ENCODE measurements at places on chromosomes 11 and 22. TPM values are rescaled to one million over a fixed set of nuclear protein-coding genes. Genes with fewer than 3 reads are reported as not detected.

DNA sequence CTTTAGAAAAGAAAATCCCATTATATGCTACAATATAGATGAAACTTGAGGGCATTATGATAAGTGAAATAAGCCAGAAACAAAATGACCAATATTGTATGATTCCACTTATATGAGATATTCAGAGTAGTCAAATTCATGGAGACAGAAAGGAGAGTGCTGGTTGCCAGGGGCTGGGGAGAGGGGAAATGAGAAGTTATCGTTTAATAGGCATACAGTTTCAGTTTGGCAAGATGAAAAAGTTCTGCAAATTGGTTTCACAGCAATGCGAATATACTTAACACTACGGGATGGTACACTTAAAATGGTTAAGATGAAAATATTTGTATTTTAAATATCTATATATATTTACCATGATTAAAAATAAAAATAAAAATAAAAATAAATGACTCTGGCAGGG lies 31.1 kb upstream of the RDX start:
- no peak overlapping the region for H3K4me3 ChIP-seq
- no peak overlapping the region for H3K27ac ChIP-seq
- H3K4me1 ChIP-seq: no peaks in the 10 kb centered on the region
- no peaks in the 10 kb centered on the region for H3K27me3 ChIP-seq

The PANX3 gene
- total RNA-seq: not detected

DNA sequence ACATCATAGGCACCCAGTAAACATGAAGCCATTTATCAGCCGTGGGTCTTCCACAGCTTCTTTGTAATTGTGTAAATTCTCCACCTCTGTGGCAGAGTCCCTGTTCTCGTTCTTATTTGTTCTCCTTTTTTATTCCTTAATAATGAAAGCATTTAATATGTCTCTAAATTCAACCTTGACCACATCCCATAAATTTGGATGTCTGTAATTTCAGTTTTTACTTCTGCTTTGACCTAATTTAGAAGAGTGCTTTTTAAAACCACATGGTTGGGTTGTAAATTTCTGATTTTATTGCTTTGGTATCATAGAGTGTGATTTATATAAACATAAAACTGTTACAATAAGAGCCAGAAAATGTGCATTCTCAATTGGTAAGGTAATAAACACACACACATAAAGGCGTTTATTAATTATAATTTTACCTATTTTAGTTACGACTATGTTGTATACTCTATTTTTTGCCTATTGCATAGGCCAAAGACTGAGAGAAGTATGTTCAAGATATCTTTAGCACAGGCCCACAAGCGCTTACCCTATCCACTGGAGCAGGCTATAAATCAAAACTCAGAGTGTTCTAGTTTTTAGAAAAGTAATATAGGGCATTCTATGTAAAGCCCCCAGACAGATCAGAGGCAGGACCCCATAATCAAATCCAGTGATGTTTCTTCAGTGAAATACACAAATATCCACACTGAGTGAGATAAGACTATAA lies 58.0 kb upstream of the CCND1 start:
- H3K27ac ChIP-seq: no peak overlapping the region
- no peaks in the 10 kb centered on the region for H3K36me3 ChIP-seq
- H3K4me1 ChIP-seq: no peaks in the 10 kb centered on the region
- no peaks in the 10 kb centered on the region for H3K27me3 ChIP-seq
- no peak overlapping the region for H3K4me3 ChIP-seq
- no peak for DNase-seq

The OR8D4 gene
- not detected for total RNA-seq

The APOL4 gene
- 8.7 TPM for total RNA-seq

- H3K27me3 ChIP-seq: no peaks in the 10 kb centered on the region
- no peaks in the 10 kb centered on the region for H3K36me3 ChIP-seq
- DNase-seq: no peak
- no peak overlapping the region for H3K27ac ChIP-seq
- H3K4me1 ChIP-seq: peaks cover 9% of the 10 kb centered on the region
- H3K4me3 ChIP-seq: no peak overlapping the region
These were observed 23.7 kb downstream of the SLC22A6 start for GRCh38 chr11:62961017-62961570.

DNA sequence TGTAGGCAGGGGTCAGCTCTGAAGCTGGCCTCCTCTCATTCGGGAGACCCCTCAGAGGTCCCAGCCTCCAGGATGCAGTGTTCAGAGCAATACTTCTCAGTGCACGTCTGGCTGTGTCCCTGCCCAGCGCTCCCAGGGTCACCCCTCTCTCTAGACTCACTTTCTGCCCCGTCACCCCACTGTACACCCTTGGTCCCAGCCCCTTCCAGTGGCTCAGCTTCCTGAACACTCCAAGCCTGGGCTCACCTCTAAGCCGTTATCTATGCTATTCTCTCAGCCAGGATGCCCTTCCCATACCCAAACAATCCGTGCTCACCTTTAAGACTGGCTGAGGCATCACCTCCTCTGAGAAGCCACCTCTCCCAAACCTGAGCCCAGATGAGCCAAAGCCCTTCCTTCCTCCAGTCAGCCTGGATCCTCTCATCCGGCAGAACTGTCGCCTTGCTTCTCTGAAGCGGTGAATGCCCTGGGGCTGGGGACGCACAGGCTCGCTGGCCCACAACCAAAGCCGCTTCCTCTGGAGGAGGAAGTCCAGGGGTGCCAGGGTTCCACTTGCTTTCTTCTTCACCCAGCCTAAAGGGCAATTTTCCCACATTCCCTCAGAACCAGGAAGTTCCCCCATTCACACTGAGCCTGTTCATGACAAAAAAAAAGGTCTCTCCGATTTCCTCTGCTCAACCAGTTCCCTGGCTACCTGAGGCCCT lies 13.7 kb upstream of the CDKN1C start:
- H3K27ac ChIP-seq: peak overlapping the region; percentile 96
- DNase-seq: no peak
- H3K4me1 ChIP-seq: peaks cover 19% of the 10 kb centered on the region
- no peak overlapping the region for H3K4me3 ChIP-seq
- no peaks in the 10 kb centered on the region for H3K27me3 ChIP-seq

GRCh38 chr11:58621586-58622262 lies 741 bp upstream of the CNTF start:
- H3K4me1 ChIP-seq: no peaks in the 10 kb centered on the region
- no peak overlapping the region for H3K4me3 ChIP-seq
- no peaks in the 10 kb centered on the region for H3K27me3 ChIP-seq
- no peak overlapping the region for H3K27ac ChIP-seq
- no peak for DNase-seq

The PRR33 gene
- total RNA-seq: not detected

DNA sequence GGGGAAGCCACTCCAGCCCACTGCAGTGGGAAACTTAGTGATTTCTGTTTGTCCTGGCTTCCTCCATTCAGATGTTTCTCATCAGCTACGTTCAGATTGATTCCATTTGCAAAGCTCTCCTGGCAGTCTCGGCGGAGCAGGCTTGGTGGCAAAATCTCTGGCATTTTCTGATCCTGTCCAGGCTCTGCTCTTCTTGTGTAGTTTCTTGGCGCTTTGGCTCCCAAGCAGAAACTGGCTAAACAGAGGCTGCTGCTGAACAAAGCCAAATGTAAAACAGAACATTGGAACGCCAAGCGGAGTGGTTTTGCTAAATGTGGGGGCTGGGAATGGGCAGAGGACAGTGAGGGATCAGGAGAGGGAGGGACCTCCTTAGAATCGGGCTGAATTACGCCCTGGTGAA lies 36.7 kb downstream of the ADAMTS8 start:
- no peak overlapping the region for H3K4me3 ChIP-seq
- DNase-seq: no peak
- no peaks in the 10 kb centered on the region for H3K36me3 ChIP-seq
- no peak overlapping the region for H3K27ac ChIP-seq
- no peaks in the 10 kb centered on the region for H3K27me3 ChIP-seq

The DLG2 gene
- total RNA-seq: 7.2 TPM

DNA sequence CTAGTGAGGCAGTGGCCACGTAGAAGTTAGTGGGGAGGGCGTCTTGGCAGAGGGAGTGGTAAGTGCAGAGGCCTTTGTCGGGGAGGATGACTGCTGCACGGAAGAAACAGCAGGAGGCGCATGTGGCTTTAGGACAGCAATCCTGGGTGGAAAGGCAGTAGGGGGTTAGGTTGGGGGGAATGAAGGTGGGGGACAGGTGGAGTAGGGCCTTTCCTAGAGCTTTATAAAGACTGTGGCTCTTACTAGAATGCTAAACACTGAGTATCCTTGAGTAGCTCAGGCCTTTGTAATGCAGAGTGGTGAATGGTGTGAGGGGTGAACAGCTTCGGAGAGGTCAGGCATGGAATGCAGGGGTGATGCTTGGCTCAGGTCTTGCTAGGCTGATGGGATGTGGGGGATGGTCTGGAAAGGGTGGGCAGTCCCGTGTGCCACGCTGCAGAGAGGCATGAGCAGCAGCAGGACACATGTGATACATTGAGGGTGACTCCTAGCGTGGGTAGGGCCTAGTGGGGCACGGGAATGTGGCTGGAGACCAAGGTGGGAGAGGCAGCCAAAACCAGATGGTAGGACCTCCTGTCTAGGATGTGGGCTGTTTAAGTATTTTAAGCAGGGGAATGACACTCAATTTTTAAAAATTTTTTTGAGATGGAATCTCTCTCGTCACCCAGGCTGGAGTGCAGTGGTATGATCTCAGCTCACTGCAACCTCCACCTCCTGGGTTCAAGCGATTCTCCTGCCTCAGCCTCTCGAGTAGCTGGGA lies 19.2 kb downstream of the AP2A2 start:
- peaks cover 3% of the 10 kb centered on the region for H3K36me3 ChIP-seq
- H3K27me3 ChIP-seq: no peaks in the 10 kb centered on the region
- peak overlapping the region; percentile 68 for H3K27ac ChIP-seq
- peak; percentile 79 for DNase-seq
- H3K4me3 ChIP-seq: no peak overlapping the region
